ENCODE measurements at places on chromosomes 7 and 10.

- H3K4me3 ChIP-seq = no peak overlapping the region
- no peak for DNase-seq
- H3K27me3 ChIP-seq = no peaks in the 10 kb centered on the region
- no peaks in the 10 kb centered on the region for H3K4me1 ChIP-seq
These were observed 288.2 kb downstream of the POU6F2 start for GRCh38 chr7:39265641-39266591.

DNA sequence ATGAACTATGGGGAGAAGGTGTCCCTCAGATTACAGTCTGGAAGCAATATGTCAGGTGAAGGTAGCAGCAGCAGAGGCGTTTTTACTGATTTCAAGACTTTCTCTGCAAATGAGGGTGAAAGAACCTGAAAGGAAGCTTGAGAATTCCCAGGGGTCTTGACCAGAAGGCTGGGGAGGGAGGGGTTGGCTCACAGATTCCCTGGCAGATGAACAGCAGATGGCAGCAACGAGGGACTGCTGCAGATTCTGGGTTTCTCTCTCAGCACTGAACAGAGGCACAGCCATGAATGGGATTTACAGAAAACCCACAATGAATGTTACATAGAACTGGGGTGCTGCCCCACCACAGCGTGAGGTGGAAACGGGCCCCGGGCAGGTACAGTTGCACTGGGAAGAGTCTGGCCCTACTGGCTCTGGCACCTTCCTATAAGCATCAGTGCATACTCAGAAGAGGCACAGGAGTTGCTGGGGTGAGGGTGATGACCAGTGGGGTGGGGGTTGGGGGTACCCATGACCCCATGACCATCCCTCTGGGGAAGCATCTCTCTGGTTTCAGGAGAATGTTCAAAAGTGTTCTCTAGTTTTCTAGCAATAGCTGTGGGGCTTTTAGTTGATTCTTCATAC is 317.8 kb downstream of the SH2D4B start:
- no peak overlapping the region for H3K4me3 ChIP-seq
- no peaks in the 10 kb centered on the region for H3K36me3 ChIP-seq
- H3K27me3 ChIP-seq = no peaks in the 10 kb centered on the region
- DNase-seq = no peak
- no peak overlapping the region for H3K27ac ChIP-seq

DNA sequence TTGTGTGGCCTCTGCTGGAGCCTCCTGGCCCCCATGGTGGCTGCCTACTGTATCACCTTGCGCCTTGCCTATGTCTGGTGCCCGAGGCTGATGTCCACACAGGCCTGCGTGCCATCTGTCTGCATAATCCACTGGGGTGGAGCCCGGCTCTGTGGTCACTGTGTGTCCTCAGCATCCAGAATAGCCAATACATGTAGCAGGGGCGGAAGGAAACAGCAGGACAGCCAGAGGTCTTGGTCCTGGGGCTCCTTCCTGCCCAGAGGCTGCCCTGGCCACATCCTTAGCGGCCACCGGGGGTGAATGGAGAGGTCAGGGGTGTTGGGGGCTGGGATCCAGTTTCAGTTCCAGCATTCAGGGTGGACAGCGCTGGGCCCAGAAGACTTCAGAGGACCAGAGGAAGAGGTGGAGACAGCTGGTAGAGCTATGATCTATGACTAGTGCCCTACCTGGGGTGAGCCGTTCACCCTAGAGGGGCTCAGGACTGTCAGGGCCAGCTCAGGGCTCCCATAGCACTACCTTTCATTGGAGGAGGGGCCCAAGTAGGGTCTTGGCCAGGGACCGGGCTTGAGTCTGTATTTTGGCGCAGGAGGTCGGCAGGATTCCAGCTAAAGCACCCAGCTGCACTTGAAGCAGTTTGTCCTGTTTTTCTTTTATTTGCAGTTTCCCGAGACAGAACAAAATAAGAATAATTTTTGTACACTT is 15.9 kb downstream of the YKT6 start:
- no peaks in the 10 kb centered on the region for H3K4me1 ChIP-seq
- peaks cover 18% of the 10 kb centered on the region for H3K36me3 ChIP-seq
- H3K4me3 ChIP-seq = no peak overlapping the region
- no peaks in the 10 kb centered on the region for H3K27me3 ChIP-seq
- no peak overlapping the region for H3K27ac ChIP-seq

DNA sequence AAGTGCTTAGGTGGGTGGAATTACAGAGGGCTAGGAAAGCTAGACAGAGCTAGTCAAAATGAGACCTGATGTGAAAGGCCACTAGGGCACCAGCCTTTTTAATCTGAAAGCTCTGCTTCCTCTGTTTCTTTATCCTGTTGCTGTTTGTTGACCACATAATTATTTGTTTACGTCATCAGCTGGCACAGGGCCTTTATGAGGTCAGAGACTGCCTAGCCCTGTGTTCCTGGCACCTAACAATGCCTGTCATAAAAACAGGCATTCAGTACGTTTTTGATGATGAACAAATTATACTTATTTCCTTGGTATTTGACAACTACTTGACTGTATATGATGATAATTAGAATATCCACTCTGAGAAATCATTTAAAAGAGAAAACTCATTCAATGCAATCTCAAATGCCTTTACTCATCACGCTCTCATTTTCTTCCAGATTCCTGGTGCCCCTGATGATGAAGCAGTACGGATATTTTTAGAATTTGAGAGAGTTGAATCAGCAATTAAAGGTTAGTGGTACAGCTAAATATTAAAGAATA is 26.0 kb downstream of the RBM17 start:
- no peaks in the 10 kb centered on the region for H3K27me3 ChIP-seq
- H3K36me3 ChIP-seq = peaks cover 49% of the 10 kb centered on the region
- peaks cover 5% of the 10 kb centered on the region for H3K4me1 ChIP-seq
- DNase-seq = no peak
- H3K4me3 ChIP-seq = no peak overlapping the region
- no peak overlapping the region for H3K27ac ChIP-seq

- H3K36me3 ChIP-seq = no peaks in the 10 kb centered on the region
- H3K27me3 ChIP-seq = no peaks in the 10 kb centered on the region
- H3K4me1 ChIP-seq = no peaks in the 10 kb centered on the region
- no peak overlapping the region for H3K27ac ChIP-seq
- DNase-seq = no peak
These were observed 37.9 kb downstream of the ADAM12 start for GRCh38 chr10:126350216-126350992.

GRCh38 chr10:31730776-31731175 is 197.9 kb downstream of the ARHGAP12 start:
- no peak for DNase-seq
- H3K36me3 ChIP-seq = no peaks in the 10 kb centered on the region
- no peak overlapping the region for H3K4me3 ChIP-seq

DNA sequence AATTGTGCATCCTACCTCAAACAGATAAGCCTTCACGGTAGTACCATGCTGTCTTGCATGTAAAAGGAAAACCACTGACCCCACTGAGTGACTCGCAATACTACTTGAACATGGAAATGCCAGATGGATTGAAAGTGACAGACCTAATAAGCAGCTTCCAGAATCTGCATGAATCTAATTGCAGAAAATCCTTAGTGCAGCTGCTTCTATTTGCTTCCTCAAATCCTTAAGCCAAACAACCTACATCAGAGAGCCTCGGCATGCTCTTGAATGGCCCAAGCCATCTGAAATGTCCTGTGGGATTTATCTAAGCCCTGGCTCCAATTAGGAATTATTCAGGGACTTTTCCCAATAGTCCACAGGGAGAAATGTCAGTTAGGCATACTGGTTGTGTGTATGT is 509.5 kb upstream of the CELF2 start:
- no peak overlapping the region for H3K4me3 ChIP-seq
- no peak for DNase-seq
- H3K4me1 ChIP-seq = no peaks in the 10 kb centered on the region
- no peaks in the 10 kb centered on the region for H3K27me3 ChIP-seq
- H3K27ac ChIP-seq = no peak overlapping the region
- no peaks in the 10 kb centered on the region for H3K36me3 ChIP-seq

- H3K4me3 ChIP-seq = no peak overlapping the region
- no peaks in the 10 kb centered on the region for H3K36me3 ChIP-seq
- H3K27ac ChIP-seq = no peak overlapping the region
- H3K4me1 ChIP-seq = no peaks in the 10 kb centered on the region
- no peak for DNase-seq
These were observed 94.0 kb downstream of the PTPRZ1 start for GRCh38 chr7:121966935-121967332.

GRCh38 chr7:158377800-158378623 is 209.6 kb downstream of the PTPRN2 start:
- no peaks in the 10 kb centered on the region for H3K36me3 ChIP-seq
- no peak overlapping the region for H3K27ac ChIP-seq
- H3K27me3 ChIP-seq = no peaks in the 10 kb centered on the region
- peaks cover 4% of the 10 kb centered on the region for H3K4me1 ChIP-seq
- no peak for DNase-seq

- no peak for DNase-seq
- no peaks in the 10 kb centered on the region for H3K27me3 ChIP-seq
- H3K4me3 ChIP-seq = no peak overlapping the region
These were observed 7.1 kb downstream of the CCM2 start for GRCh38 chr7:45007106-45007505.
